Sigmoid colon (tissue), 7 donors: ENCODE measurements at places on chromosomes 13 and 19.

DNA sequence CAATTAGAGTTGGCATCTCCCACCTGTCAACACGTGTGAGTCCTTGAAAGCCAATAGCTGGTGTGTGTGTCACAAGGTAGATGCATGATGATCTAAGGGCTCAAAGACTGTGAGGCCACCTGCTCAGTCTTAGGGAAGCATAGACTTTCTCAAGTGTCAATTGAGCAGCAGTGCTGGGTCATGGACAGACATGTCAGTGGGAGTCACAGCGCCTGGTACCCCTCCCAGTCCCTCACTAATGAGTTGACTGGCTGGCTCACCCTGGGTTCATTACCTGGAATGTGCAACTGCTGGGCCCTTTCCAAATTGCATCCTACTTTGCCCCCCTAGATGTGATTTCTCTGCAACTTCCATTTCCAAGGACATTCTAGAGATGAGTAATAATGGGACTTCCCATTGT is 9.1 kb upstream of the PSG6 start:
- no peaks in the 10 kb centered on the region for H3K4me1 ChIP-seq
- no peak overlapping the region for H3K4me3 ChIP-seq
- DNase-seq: no peak
- H3K36me3 ChIP-seq: no peaks in the 10 kb centered on the region
- H3K27me3 ChIP-seq: no peaks in the 10 kb centered on the region
- H3K27ac ChIP-seq: no peak overlapping the region

GRCh38 chr13:32887617-32888016 is 128.6 kb upstream of the KL start:
- no peaks in the 10 kb centered on the region for H3K27me3 ChIP-seq
- DNase-seq: no peak
- H3K4me3 ChIP-seq: no peak overlapping the region
- no peaks in the 10 kb centered on the region for H3K36me3 ChIP-seq

DNA sequence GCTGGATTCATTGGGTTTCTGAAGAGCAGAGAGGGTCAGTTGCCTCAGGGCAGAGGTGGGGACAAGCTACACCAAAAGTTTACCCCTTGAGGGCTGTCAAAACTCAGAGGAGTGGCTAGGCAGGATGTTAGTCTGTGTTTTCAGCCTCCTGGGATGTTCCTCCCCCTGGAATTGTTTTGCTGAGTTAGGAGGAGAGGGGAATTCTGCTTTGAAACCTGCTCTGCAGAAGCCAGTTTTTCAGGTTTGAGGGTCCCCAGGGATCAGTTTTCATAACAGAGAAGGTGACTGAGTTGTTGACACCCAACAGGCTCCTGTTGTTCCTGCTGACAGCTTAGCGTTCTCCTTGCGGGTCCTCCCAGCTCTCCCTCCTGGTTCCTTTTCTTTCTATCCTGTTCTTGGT is 121.9 kb upstream of the TMTC4 start:
- H3K27ac ChIP-seq: no peak overlapping the region
- no peaks in the 10 kb centered on the region for H3K36me3 ChIP-seq
- DNase-seq: no peak
- no peaks in the 10 kb centered on the region for H3K27me3 ChIP-seq
- no peaks in the 10 kb centered on the region for H3K4me1 ChIP-seq

DNA sequence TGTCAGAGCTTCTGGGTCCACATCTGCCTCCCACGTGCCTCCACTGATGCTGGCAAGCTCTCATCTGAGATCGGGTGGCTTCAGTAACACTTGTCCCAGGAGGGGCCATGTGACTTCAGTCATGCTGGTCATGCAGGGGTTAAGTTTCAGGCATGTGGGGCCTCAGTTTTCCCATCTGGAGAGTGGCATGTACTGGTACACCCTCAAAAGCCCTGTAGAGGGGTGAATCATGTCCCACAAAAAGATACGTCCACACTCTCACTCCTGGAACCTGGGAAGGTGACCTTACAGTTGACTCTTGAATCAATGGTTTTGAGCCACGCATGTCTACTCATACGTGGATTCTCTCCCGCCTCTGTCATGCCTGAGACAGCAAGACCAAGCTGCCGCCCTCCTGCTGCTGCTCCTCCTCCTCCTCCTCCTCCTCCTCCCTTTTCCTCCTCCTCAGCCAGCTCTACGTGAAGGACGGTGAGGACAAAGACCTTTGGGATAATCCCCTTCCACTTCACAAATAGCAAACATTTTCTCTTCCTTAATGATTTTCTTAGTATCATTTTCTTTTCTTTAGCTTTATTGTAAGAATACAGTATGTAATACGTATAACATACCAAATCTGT is 53.7 kb downstream of the COMP start:
- no peaks in the 10 kb centered on the region for H3K27me3 ChIP-seq
- no peak for DNase-seq
- no peak overlapping the region for H3K27ac ChIP-seq
- H3K4me3 ChIP-seq: no peak overlapping the region

- no peaks in the 10 kb centered on the region for H3K27me3 ChIP-seq
- H3K27ac ChIP-seq: no peak overlapping the region
- H3K4me1 ChIP-seq: no peaks in the 10 kb centered on the region
- no peak for DNase-seq
- no peak overlapping the region for H3K4me3 ChIP-seq
Observed at GRCh38 chr13:107251341-107251740, 683.4 kb upstream of the ARGLU1 start.
